Muscle of arm (tissue), 14 donors: ENCODE measurements at places on chromosomes 6 and 20. TPM values are rescaled to one million over a fixed set of nuclear protein-coding genes. Genes with fewer than 3 reads are reported as not detected.

The MRPL14 gene
- 37.4 TPM for polyA plus RNA-seq

The NKAIN4 gene
- polyA plus RNA-seq, result 17.9 TPM

GRCh38 chr6:27059621-27060425, 187.7 kb upstream of the PRSS16 start:
- DNase-seq, result no peak

DNA sequence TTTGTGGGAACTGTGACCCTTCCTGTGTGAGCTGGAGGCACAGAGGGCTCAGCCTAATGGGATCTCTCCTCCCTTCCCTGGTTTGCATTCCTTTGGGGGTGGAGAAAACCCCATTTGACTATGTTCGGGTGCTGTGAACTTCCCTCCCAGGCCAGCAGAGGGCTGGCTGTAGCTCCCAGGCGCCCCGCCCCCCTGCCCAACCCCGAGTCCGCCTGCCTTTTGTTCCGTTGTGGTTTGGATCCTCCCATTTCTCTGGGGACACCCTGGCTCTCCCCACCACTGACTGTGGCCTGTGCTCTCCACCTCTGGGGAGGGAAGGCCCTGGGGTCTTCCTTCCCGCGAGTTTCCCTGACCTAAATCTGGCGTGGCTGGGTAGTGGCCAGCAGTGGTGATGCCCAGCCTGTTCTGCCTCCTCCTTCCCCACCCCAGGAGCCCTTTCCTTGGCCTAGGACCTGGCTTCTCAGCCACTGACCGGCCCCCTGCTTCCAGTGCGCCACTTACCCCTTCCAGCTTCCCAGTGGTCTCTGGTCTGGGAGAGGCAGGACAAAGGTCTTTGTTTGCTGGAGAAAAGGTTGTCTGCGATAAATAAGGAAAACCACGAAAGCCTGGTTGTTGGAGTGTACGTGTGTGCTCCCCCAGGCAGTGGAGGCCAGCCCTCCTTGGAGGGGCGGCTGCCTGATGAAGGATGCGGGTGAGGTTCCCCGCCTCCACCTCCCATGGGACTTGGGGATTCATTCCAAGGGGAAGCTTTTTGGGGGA, 4.9 kb downstream of the VEGFA start:
- DNase-seq, result peak; percentile 53

DNA sequence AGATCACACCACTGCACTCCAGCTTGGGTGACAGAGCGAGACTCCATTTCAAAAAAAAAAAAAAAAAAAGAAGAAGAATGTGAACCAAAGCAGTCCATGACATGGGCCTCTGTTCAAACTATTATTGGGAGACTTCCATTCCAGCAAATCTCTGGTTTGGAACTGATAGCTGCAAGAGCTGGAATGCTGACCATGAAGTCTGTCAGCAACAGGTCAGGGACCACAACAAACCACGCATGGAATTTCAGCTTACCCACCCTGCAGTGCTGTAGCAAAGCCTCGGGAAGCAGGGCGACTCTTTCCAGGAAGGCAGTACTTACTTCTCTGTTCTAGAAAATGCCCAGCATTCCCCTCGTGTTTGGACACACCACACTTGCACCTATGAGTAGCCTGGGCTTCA, 34.1 kb upstream of the TBC1D7 start:
- no peak for DNase-seq

GRCh38 chr6:17395112-17395511, 1.7 kb downstream of the CAP2 start:
- no peak for DNase-seq

GRCh38 chr6:146028252-146028795, 538 bp upstream of the GRM1 start:
- peak; percentile 73 for DNase-seq
